ENCODE measurements at places on chromosomes 16 and 17.

DNA sequence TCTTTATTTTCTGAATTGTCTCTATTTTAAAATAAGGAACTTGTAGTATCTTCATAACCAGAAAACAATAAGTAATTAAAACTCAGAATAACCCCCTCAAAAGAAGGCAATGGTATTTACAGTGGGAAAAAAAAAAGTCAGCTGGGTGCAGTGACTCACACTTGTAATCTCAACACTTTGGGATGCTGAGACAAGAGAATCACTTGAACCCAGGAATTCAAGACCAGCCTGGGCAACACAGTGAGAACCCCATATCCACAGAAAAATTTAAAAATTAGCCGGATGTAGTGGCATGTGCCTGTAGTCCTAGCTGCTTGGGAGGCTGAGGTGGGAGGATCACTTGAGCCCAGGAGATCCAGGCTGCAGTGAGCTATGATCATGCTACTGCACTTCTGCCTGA, 33.5 kb downstream of the ADAM11 start:
- DNase-seq = no peak

- no peak for DNase-seq
Observed at GRCh38 chr16:79849119-79849518, 248.6 kb upstream of the MAF start.

GRCh38 chr17:7367083-7367482, 12.1 kb downstream of the TMEM95 start:
- DNase-seq = no peak

DNA sequence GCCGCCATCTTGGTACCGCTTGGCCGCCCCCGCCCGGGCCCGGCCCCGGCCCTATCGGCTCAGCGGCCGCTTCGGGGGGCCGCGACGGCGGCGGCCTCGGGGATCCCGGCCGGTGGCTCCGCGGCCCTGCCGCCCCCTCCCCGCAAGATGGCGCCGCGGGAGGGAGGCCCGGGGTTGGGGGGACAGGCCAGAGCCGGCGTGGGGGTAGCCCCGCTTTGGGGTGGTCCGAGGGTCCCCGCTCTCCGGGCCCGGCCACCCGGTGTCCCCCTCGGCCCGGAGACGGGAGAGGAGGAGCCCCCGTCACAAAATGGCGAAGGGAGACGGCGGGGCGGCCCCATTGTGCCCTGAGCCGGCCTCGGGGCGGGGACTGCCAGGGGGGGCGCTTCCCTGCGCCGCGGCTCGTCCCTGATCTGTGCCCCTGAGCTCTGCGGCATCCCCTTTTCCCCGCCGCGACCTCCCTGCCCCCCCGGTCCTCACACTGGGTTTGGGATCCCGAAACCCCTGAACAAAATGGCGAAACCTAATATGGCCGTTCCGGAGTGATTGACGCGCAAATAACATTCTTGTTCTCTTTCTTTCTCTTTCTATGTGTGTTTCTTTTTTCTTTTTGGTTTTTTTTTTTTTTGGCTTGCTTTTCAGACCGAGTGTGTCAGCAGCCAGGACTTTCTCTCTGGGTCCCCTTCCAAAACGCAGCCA, 986 bp downstream of the HAPSTR1 start:
- peak; percentile 37 for DNase-seq

- no peak for DNase-seq
Observed at GRCh38 chr16:58222532-58223316, 24.8 kb upstream of the CSNK2A2 start.

Measured in T-helper 17 cell (primary cell).